ENCODE measurements at places on chromosomes 7 and 10.

GRCh38 chr10:33193057-33193700, 141.3 kb downstream of the NRP1 start:
- DNase-seq, result peak; percentile 54

DNA sequence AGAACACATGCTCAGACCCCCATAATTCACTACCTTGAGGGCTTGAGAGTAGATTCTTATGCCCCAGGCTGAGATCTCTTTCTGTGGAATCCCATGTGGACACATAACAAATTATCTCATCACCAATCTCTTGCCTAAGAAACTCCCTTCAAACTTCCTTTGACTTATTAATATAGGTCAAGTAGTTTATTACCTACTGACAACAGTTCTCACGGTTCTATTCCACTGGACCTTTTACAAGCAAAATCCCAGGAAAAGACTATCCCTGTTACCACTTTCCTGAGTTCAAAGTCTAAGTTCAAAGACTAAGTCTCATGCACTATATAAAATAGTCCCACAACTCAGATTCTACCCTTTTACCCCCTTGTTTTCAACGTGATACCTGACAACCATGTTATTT, 754.7 kb downstream of the SUGCT start:
- no peak for DNase-seq

- DNase-seq, result no peak
Measured at GRCh38 chr10:99941942-99942820, 67.6 kb downstream of the DNMBP start.

GRCh38 chr7:111438369-111439289, 123.7 kb downstream of the IMMP2L start:
- no peak for DNase-seq

DNA sequence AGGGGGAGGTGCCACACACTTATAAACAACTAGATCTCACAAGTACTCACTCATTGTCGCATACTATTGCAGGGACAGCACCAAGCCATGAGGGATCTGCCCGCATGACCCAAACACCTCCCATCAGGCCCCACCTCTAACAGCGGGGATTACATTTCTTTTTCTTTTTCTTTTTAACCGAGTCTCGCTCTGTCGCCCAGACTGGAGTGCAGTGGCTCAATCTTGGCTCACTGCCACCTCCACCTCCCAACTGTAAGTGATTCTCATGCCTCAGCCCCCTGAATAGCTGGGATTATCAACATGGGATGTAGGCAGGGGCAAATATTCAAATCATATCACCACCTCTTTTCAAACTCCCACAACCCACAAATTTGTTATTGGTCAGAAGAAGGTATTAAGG, 76.7 kb downstream of the SKAP2 start:
- DNase-seq, result no peak

DNA sequence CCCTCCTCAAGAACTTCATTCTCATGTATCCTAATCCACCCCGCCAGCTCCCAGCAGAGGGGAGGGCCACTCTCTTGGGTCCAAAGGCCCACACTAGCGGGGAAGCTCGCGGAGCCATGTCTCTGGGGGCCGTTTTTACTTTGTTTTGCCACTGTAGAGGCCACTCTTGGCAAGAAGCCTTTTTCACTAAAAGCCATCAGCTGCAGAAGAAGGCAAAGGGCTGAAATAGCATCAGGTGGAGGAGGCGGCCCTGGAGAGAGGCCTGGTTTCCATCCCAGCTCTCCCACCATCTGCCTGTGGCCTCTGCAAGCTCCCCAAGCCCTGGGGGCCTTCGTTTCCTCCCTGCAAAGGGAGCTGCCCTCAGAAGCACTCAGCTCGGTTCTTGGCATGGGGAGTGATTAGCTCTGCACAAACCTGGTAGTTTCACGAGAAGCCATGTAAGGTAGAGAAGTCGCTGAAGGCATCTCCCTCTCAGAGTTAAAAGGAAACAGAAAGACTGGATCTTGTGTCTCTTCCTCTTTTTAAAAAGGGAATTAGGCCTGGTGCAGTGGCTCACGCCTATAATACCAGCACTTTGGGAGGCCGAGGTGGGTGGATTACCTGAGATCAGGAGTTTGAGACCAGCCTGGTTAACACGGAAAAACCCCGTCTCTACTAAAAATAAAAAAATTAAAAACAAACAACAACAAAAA, 70.3 kb downstream of the PARP12 start:
- DNase-seq, result no peak

DNA sequence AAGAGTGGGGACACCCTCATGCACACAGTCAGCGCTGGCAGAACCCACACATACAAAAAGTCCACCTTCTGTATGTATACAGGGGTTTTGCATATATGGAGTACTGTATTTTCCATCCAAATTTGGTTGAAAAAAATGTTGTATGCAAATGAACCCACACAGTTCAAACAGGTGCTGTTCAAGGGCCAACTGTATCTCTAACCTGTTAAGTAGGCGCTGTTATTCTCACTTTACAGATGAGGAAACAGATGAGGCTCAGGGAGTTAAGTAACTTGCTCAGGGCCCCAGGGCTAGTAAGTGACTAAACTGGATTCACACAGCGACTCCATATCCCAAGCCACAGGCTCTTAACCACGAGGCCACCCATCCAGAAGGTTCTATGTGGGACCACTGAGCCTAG, 69.9 kb downstream of the C10orf105 start:
- no peak for DNase-seq

DNA sequence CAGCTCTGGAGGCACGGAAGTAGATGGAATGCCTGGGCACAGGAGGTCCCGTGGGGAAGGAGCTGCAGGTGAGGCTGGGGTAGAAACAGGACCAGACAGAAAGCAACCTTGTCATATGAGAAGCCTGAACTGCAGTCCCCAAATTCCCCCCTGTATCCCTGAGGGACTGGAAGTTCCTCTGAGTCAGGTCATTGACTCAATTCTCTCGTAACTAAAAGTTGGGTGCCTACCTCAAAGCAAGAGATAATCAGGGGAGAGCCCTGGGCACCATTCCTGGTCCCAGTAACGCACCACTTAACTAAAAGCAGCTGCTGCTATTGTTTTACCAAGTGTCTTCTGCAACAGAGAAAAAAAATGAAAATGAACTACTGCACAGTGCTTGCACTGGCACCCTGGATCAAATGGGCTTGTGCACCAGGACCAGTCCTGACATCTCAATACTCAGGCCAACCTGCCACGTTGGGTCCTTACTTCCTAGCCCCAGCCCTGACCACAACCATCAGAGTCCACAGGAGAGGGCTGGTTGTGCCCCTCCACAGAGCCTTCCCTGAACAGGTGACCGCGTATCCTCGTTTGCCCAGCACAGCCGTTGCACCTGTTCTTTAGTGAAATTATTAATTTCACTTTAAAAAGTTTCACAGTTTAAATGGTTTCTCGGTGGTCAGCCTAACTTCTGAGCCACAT, 79.3 kb downstream of the GRID1 start:
- DNase-seq, result no peak

- no peak for DNase-seq
Measured at GRCh38 chr10:118948786-118949185, 80.7 kb upstream of the NANOS1 start.

GRCh38 chr10:121243609-121244241, 354.5 kb downstream of the FGFR2 start:
- DNase-seq, result no peak

DNA sequence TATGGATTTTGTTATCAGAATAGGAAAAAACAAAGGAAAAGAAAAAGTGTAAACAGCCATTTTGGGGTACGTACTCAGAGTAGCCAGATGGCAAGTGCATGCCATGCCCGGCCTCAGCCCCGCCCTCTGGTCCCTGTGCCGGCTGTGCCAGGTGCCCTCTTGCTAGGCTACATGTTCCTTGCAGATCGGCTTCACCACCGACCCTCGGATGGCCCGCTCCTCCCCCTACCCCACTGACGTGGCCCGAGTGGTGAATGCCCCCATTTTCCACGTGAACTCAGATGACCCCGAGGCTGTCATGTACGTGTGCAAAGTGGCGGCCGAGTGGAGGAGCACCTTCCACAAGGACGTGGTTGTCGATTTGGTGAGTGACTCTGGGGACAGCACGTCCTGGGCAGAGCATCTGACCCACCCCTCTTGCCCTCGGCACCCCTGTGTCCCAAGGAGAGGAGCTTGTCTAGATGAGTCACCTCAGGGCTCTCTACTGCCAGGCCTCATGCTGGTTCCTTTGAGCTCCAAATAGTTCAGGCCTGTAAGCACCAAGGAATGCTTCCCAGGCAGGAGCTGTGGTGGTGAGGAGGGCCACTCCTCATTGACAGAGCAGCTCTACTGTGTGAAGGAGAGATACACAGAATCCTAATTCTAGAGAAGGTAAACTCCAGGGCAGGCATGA, 54.9 kb upstream of the ZMIZ2 start:
- DNase-seq, result no peak

DNA sequence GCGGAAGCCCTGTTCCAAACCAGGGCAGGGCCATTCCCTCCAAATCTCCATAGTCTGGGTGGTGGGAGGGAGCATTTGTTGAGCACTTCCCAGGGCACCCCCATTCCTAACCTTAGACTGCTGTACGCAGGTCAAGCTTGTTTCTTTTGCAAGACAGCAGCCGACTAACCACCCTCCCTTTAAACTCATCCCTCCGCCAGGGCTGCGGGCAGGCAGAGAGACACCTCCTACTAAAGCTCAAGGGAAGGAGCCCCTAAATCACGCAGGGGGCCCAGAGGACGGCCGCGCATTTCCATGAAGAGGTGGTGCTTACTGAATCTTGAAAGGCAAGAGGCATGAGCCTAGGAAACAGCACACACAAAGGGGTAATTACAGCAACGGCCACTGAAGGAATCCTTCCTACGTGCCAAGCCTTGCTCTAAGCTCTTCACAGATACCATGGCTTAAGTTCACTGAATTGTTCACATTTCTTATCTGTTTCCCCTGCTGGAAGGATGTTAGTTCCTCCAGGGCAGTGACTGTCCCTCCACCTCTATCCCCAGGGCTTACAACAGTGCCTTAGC, 90.0 kb downstream of the PROSER2 start:
- no peak for DNase-seq

- no peak for DNase-seq
Measured at GRCh38 chr7:63057265-63057664, 941.4 kb upstream of the ZNF722 start.

GRCh38 chr7:155373359-155374273, 75.9 kb downstream of the INSIG1 start:
- no peak for DNase-seq

DNA sequence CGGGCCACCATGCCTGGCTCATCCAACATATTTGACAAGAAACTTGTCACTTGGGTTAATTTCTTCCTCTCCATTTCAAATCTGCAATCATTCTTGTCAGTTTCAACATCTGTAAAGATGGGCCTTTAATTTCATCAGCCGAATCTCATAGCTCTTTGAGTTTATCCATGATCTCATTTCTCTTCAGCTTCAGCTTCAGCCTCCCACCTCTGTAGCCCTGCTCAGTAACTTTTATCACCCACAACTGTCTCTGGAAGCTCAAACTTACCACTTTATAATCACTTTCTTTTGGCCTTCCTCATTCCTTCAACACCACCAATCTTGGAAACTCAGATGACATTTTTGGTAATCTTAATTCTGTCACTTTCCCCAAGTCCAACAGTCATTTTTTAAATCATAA, 83.2 kb downstream of the CPED1 start:
- DNase-seq, result no peak

- DNase-seq, result peak; percentile 21
Measured at GRCh38 chr10:98446151-98446660, 529 bp downstream of the HPS1 start.

DNA sequence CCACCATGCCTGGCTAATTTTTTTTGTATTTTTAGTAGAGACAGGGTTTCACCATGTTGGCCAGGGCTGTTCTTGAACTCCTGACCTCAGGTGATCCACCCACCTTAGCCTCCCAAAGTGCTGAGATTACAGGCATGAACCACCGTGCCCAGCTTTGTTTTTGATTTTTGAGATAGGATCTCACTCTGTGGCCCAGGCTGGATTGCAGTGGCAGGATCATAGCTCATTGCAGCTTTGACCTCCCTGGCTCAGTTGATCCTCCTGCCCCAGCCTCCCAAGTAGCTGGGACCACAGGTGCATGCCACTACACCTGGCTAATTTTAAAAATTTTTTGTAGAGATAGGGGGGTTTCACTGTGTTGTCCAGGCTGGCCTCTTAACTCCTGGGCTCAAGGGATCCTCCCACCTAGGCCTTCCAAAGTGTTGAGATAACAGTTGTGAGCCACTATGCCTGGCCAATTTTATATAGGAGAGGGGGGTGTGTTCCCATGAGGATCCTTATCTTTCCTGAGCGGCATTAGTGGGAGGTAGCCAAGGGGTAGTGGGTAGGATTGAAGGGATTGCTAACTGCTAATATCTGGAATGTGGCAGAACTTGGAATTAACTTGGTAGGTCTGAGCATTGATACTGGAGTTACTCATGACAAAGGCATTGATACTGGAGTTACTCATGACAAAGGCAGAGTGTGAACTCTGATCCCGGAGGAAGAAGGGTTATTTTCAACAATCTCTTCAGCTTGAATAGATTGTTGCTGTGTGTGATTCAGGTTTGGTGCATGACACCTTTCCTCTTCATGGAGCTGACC, 1.0 kb upstream of the NOLC1 start:
- DNase-seq, result no peak

- DNase-seq, result no peak
Measured at GRCh38 chr7:36788825-36789470, 64.7 kb upstream of the AOAH start.

DNA sequence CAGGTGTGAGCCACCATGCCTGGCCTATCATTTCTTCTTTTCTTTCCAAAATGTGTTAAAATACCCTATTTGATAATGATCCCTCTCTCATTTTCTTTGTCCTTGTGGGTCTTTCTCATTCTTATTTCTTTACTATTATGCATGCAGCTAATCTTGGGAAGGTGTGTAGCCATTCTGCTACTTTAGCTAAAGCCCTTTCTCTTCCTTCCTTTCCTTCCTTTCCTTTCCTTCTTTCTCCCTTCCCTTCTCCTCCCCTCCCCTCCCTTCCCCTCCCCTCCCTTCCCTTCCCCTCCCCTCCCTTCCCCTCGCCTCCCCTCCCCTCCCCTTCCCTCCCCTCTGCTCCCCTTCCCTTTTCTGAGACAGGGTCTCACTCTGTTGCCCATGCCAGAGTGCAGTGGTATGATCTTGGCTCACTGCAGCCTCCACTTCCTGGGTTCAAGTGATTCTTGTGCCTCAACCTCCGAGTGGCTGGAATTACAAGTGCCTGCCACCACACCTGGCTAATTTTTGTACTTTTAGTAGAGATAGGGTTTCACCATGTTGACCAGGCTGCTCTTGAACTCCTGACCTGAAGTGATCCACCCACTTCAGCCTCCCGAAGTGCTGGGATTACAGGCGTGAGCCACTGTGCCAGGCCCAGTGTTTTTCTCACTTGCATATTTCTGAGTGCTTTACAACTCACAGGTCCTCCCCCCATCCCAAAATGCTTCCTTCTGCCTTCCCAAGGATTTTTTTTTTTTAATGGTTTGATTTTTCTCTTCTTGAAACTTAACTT, 42.3 kb downstream of the HIP1 start:
- DNase-seq, result no peak

Measured in stimulated activated CD8-positive, alpha-beta memory T cell treated with anti-CD3 and anti-CD28 coated beads, Interleukin-7, amount 100 ng/mL, for 1 hour (primary cell).